Transverse colon (tissue), 4 donors: ENCODE measurements at places on chromosomes 12 and 14.

- no peaks in the 10 kb centered on the region for H3K4me1 ChIP-seq
- H3K36me3 ChIP-seq: no peaks in the 10 kb centered on the region
- no peak overlapping the region for H3K27ac ChIP-seq
- H3K27me3 ChIP-seq: no peaks in the 10 kb centered on the region
- no peak overlapping the region for H3K4me3 ChIP-seq
These were observed 102.0 kb downstream of the PEBP1 start for GRCh38 chr12:118237908-118238307.

DNA sequence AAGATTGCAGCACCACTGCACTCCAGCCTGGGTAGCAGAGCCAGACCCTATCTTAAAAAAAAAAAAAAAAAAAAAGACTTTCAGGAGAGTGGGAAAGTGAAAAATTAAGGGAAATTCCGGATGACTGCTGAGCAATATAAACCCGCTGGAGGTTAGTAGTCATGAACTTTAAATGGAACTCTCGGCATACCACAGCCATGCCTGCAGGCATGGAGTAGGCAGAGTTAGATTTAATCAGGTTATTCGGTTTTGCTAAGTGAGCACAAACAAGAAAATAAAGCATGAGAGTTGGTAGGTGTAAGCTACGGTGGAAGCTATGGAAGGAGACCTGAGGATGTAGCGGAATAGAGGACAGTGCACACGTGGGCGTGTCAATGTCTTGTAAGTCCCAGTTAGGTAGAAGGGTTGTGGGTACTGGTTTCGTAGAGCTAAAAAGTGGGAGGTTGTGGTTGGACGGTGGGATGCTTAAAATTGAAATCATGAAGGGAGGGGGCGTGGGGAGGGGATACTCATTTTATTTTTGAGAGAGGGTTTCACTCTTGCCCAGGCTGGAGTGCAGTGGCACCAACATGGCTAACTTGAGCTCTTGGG lies 11.8 kb upstream of the TUBA1C start:
- H3K36me3 ChIP-seq: no peaks in the 10 kb centered on the region
- H3K4me3 ChIP-seq: no peak overlapping the region
- no peaks in the 10 kb centered on the region for H3K4me1 ChIP-seq
- no peaks in the 10 kb centered on the region for H3K27me3 ChIP-seq
- no peak overlapping the region for H3K27ac ChIP-seq
- DNase-seq: no peak

DNA sequence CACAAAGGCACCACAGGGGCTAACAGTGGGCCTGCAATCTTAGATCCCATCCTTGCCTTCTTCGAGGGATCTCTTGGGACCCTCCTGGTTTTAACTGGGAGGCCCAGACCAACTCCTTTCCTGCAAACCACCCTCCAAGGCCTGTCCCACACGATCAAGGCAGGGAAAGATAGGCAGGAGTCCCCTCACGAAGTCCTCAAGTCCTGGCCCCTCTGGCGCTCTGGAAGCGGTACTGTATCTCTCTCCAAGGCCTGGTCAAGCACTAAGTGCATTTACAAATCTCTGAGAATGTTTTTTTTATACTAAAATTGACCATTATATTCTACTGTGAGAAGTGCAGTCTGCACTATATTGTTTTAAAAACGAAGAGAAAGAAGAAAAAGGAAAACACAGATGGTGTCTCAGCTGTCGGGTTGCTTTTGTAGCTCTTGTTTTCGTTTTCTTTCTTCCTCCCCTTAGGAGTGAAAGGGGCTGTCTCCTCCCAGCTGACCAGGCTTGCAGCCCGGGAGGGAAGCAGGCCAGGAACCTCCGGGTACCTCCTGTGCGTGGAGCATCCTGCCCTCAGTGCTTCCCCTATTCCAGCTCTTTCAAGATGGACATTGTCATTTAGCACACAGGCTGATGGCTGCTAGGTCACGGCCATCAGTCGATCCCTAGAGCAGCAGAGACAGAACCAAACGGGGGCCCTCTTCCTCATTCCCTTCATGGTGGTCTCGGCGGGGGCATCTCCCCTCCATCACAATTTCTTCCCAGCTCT lies 56.7 kb downstream of the FAM222A start:
- no peaks in the 10 kb centered on the region for H3K27me3 ChIP-seq
- H3K4me1 ChIP-seq: peaks cover 9% of the 10 kb centered on the region
- H3K36me3 ChIP-seq: no peaks in the 10 kb centered on the region
- no peak overlapping the region for H3K27ac ChIP-seq
- no peak overlapping the region for H3K4me3 ChIP-seq

DNA sequence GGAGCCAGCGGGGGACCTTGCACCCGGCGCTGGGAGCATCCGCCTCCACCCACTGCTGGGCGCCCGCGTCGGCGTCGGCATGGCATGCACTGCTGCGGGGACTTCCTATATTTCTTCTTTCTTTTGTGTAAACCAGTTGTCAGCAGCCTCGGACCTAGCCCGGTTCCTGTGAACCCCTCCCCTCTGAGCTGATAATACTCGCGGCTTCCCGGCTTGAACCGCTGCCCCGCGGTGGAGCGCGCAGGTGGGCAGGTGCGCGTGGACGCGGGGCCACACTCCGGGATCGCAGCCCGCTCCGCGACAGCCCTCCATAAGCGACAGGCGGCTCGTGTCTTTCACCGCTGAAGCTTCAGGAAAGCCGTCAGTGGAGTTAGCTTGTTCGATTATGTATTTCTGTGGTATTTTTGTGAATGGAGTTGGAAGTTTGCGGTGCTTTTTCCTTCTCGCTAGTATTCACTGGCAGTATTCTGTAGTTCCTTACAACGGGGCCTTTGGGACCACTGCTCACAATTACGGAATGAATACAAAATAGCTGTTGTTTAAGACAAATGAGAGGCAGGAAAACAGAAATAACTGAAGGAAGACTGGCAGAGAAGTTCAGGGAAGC lies 870 bp downstream of the BMAL2 start:
- peaks cover 20% of the 10 kb centered on the region for H3K4me1 ChIP-seq
- peak; percentile 40 for DNase-seq
- H3K36me3 ChIP-seq: no peaks in the 10 kb centered on the region
- H3K27me3 ChIP-seq: peaks cover 20% of the 10 kb centered on the region

DNA sequence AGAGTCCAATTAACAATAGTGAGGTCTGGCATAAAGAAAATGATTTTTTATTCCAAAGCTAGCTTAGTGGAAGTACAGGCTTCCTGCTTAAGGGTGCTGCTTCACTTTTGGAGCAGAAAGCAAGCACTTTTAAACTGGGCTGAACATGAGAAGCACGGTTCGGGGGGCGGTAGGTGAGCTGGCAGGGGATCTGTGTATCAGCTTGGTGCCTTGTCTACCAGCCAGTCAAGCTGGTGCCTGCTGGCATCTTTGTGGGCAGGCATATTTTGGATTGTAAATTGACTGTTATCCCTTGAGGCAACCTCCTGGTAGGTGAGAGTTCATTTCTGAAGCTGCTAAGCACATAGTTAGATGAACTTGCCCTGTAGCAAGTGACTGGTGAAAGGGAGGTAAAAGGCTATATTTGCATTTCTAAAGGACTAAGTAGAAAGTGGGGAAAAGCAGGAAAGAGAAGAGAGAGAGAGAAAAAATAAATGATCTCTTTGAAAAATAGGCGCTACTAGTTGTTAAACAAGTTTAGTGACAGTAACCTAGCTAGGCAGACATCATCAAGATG lies 121.1 kb upstream of the SYT10 start:
- DNase-seq: no peak
- H3K36me3 ChIP-seq: no peaks in the 10 kb centered on the region
- H3K4me3 ChIP-seq: no peak overlapping the region
- H3K27me3 ChIP-seq: no peaks in the 10 kb centered on the region
- H3K27ac ChIP-seq: no peak overlapping the region

GRCh38 chr12:78324234-78324633 lies 493.5 kb downstream of the NAV3 start:
- H3K27ac ChIP-seq: no peak overlapping the region
- no peak for DNase-seq
- no peaks in the 10 kb centered on the region for H3K36me3 ChIP-seq
- no peak overlapping the region for H3K4me3 ChIP-seq

DNA sequence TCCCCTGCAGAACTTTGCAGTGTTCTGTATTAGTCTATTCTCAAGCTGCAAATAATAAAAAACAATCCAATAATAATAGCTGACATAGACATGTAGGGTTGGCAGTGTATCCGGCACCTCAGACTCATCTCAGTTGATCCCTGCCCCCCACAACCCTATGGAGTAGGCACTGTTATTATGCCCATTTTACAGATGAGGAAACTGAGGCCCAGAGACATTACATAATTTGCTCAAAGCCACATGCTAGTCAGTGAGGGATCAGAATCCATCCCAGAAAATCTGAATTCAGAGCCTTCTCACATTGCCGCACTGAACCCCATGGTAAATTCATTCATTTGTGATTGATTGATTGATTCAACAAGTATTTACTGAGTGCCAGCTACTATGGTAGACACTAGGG lies 226.6 kb upstream of the PWP1 start:
- H3K36me3 ChIP-seq: no peaks in the 10 kb centered on the region
- H3K27me3 ChIP-seq: no peaks in the 10 kb centered on the region
- no peak overlapping the region for H3K4me3 ChIP-seq
- no peaks in the 10 kb centered on the region for H3K4me1 ChIP-seq

GRCh38 chr14:100533656-100534485 lies 53.3 kb downstream of the BEGAIN start:
- H3K4me1 ChIP-seq: no peaks in the 10 kb centered on the region
- peak; percentile 22 for DNase-seq
- H3K27ac ChIP-seq: no peak overlapping the region
- no peaks in the 10 kb centered on the region for H3K36me3 ChIP-seq
- H3K4me3 ChIP-seq: no peak overlapping the region
- no peaks in the 10 kb centered on the region for H3K27me3 ChIP-seq

DNA sequence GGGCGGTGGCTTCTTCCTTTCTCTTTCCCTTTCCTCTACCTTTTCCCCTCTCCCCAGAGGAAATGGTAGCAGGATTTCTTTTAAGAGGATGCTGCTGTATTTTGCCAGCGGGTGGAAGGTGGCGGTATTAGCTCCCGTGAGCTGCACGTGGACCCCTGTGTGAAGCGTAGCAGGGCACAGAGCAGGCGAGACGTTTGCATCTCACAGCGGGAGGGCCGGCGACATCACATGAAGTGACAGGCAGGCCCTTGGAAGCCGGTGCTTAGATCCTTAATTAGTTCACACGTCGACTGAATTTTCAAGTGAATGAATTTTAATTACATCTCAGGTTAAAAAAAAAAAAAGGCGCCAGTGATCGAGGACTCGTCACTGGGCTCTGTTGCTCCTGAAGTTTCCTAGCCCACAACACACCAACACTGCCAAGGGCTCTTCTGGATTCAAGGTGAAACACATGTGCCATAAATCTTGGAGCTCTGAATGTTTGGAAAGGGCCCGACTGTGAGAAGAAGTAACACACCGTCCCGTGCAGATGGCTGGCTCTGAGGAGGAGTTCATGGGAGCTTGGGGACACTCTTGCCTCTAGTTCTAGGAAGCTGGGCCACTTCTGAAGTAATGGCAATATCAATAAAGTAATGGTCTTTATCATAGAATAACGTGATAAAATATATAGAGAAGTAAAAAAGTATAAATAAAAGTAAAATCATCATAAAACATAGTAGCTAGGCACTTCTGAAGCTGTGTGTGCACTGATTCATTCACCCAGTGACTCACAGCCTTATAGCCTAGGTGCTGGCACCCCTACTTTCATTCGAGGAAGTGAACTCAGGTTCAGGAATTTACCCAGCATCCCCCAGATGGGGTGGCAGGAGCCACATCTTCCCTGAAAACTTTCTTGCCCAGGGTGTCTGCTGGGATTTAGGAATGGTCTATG lies 75.3 kb downstream of the AACS start:
- H3K27ac ChIP-seq: no peak overlapping the region
- no peak for DNase-seq
- no peaks in the 10 kb centered on the region for H3K4me1 ChIP-seq

GRCh38 chr14:23128969-23129758 lies 10.1 kb upstream of the CEBPE start:
- no peaks in the 10 kb centered on the region for H3K27me3 ChIP-seq
- H3K36me3 ChIP-seq: no peaks in the 10 kb centered on the region
- H3K4me1 ChIP-seq: no peaks in the 10 kb centered on the region
- no peak overlapping the region for H3K4me3 ChIP-seq

GRCh38 chr14:99286761-99287160 lies 14.8 kb upstream of the BCL11B start:
- H3K36me3 ChIP-seq: no peaks in the 10 kb centered on the region
- H3K27ac ChIP-seq: no peak overlapping the region
- H3K27me3 ChIP-seq: no peaks in the 10 kb centered on the region
- H3K4me1 ChIP-seq: no peaks in the 10 kb centered on the region
- no peak for DNase-seq

DNA sequence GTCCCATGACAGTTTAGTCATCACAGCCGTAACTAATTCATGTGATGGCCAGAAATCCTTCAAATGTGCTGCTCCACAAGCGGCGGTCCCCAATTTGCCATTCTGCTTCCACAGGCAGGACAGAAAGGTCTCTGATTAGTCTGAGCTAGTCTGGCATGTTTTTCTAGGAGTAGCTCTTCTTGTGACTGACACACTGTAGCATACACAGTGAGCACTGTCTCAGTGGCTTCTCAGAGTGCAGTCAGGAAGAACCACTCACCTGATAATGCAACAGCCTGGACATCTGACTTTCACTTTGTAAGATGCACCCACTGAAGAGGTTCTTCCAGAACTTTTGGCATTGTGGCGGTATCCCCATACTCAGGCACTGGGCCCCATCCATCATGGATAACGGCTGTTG lies 1266.2 kb downstream of the TMEM121 start:
- no peak overlapping the region for H3K4me3 ChIP-seq
- no peaks in the 10 kb centered on the region for H3K36me3 ChIP-seq
- H3K27ac ChIP-seq: no peak overlapping the region
- H3K4me1 ChIP-seq: peaks cover 5% of the 10 kb centered on the region

DNA sequence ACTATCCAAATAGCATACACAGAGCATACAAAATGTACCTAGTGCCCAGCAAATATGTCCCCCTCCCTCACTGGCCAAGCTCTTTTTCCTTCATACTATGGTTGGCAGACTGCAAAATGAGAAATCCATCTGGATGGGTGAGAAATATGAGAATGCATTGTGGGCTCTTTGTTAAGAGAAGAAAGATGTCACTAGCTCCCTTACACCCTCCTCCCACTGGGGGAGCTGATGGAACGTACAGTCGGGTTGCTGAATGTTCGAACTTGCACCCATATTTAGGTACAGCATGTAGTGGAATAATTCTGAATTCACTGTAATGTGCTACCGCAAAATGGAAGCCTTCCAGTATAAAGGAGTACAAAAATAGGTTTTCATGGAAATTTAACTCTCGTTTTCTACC lies 377.4 kb downstream of the GRIN2B start:
- no peaks in the 10 kb centered on the region for H3K36me3 ChIP-seq
- no peak overlapping the region for H3K27ac ChIP-seq
- no peaks in the 10 kb centered on the region for H3K27me3 ChIP-seq
- H3K4me3 ChIP-seq: no peak overlapping the region
- no peaks in the 10 kb centered on the region for H3K4me1 ChIP-seq
- no peak for DNase-seq

GRCh38 chr14:31405106-31405505 lies 15.2 kb downstream of the HEATR5A start:
- no peaks in the 10 kb centered on the region for H3K36me3 ChIP-seq
- peaks cover 43% of the 10 kb centered on the region for H3K4me1 ChIP-seq
- H3K27me3 ChIP-seq: no peaks in the 10 kb centered on the region
- DNase-seq: no peak
- no peak overlapping the region for H3K4me3 ChIP-seq
